ENCODE measurements at places on chromosomes 7 and 10. TPM values are rescaled to one million over a fixed set of nuclear protein-coding genes. Genes with fewer than 3 reads are reported as not detected.

The TRIM73 gene
- total RNA-seq = 7.4 TPM

The SFRP4 gene
- total RNA-seq = 56.0 TPM

The AKR1D1 gene
- not detected for total RNA-seq

GRCh38 chr10:35140126-35140525 is 13.5 kb downstream of the CREM start:
- H3K4me1 ChIP-seq = no peaks in the 10 kb centered on the region
- no peak overlapping the region for H3K4me3 ChIP-seq

Measured in vagina (tissue), 2 donors.